Stimulated activated CD8-positive, alpha-beta memory T cell treated with anti-CD3 and anti-CD28 coated beads, Interleukin-4, amount 100 ng/mL, for 1 hour (primary cell): ENCODE measurements at places on chromosomes 5 and 9.

- DNase-seq: no peak
Observed at GRCh38 chr5:52544738-52545137, 243.0 kb upstream of the ITGA1 start.

DNA sequence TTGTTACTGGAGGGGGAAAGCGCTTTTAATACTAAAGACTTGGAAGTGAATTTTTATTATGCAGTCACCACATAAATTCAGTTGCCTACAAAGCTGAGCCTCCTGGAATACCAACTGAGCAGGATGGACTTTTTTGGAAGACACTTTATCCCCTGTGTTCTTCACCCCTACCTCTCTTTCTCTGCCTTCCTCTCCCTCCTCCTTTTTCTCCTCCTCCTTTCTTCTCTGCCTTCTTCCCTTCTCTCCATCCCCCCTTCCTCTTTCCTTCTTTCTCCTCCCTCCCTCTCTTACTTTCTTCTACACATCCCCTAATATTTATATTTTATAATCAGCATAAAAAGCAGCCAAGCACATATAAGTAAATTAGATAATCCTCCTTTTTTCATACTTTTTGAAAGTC lies 39.6 kb downstream of the MAP3K1 start:
- DNase-seq: no peak

DNA sequence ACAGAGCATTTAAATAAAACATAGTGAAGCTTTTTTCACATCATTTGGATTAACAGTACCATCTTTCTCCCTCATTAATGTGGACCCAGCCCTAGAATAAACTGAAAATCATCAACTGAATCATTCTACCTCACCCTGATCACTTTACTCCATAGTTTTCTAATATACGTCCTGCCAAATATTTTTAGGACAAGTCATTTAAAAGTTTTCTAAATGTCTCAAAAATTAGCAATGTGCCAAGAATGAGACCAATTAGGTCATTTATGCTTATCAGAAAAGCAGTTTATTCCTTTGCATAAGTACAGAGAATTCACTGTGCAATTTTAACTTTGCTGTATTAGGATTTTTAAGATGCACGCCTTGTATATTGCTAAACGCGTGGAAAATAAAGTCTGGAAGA lies 284.4 kb downstream of the PIK3R1 start:
- DNase-seq: no peak

DNA sequence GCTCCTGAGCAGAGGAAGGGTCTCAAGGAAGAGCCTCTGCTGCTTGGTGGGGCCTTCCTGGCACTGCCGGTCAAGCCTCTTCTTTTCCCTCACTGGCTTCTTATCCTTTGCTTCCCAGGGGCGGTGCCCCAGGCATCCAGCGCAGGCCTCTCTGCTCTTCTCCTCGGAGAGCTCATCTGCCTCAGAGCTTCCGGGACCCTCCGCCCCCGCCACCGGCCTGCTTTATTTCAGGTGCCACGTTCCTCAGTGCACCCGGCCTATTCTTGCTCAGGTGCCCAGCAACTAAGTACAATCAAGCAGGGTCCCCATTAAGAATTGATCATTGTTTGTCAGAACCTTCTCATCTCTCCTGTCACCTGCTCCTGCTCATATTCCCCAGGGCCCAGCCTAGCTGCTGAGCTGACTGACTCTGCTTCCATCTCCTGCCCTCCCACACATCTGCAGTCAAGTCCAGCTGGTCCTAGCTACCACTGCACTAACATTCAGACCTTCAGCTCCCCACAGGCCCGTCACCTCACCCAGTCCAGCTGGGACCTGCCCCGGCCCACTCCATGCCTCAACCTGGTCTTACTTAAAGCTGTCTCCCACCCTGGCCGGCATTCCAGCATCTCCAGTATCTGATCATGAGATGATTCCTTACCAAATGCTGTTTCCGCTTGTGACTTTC lies 114.3 kb upstream of the BOD1 start:
- DNase-seq: no peak

GRCh38 chr9:90916147-90916734 lies 114.6 kb downstream of the SYK start:
- no peak for DNase-seq

DNA sequence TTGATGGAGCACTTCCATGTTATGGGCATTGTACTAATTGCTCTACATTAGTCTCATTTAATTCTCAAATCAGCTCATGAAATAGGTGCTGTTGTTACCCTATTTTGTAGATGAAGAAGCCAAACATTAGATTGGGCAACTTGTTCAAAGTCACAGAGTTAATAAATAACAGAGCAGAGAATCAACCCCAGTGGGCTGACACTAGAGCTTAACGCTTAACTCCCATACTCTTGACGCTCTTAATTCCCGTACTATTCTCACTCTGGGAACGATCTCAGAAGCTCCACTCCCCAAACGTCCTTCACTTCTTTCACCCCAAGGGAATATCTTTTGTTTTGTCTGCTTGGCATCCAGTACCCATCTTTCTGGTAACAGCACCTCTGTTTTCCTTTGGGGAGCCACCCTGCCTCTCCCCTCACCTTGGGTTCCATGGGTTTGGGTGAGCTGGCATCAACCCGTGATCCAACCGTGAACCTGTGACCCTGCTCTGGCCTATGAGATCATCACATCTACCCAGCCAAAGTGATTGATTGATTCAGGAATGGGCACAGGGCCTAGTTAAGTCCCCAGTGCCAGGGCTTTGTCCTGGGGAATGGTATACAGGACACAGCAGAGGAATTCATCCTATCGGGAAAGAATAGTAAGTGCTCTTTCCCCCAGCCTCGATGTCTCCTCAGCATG lies 169.2 kb downstream of the NR3C1 start:
- no peak for DNase-seq

GRCh38 chr5:122421374-122422079 lies 109.5 kb downstream of the SNCAIP start:
- DNase-seq: no peak

GRCh38 chr9:91503673-91504081 lies 80.0 kb upstream of the NFIL3 start:
- DNase-seq: no peak

DNA sequence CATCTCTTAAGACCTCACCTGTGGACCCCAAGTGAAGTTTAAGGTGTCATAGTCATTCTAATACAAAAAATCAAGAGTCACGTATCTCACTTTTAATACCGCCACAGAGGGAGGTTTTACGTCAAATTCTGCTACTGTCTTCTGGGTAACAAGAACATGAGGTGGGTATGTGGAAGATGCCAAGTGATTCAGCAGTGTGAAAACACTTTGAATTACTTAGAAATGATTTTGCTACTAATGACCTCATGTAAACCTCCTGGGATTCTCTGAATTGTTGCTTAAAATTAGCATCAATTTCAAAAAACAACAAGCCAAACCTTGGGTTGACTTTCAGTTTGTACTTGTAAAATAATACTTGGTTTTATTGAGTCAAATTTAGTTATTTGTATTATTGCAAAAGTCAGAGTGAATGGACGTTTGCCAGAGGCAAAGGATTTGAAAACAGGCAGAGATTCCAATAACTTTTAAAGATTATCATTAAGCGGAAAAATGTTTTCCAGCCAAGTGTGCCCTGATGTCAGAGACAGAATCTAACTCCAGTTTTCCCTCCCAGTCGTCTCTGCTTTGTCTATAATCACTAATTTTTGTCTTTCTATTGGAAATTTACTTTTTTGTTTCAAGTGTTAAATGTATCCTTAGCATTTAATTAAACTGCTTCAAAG lies 8.8 kb downstream of the DMRT2 start:
- DNase-seq: no peak

- DNase-seq: no peak
Observed at GRCh38 chr5:127988146-127988760, 95.3 kb upstream of the SLC12A2 start.
